Left renal cortex interstitium (tissue), 4 donors: ENCODE measurements at places on chromosomes 6 and 20. TPM values are rescaled to one million over a fixed set of nuclear protein-coding genes. Genes with fewer than 3 reads are reported as not detected.

DNA sequence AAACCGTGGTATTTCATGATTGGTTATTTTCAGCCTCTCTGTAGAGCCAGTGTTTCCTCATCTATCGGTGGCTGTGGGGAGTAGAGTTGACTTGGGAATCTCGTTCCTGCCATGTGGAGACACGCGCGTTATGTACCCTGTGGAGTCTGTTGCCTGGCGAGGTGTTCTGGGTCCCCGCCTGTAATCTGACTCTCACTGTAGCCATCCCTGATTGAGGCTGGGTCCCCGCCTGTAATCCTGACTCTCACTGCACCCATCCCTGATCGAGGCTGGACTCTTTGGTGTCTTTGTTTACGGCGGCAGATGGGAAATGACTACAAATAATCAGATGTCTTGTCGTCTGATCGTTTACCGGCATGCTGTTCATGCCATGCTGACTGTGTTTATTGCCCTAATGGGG is 153.9 kb downstream of the DTNBP1 start:
- DNase-seq, result no peak

- DNase-seq, result no peak
Observed at GRCh38 chr6:84581494-84582259, 182.7 kb downstream of the TBX18 start.

HLA-DMB gene
- 70.2 TPM for polyA plus RNA-seq

DNA sequence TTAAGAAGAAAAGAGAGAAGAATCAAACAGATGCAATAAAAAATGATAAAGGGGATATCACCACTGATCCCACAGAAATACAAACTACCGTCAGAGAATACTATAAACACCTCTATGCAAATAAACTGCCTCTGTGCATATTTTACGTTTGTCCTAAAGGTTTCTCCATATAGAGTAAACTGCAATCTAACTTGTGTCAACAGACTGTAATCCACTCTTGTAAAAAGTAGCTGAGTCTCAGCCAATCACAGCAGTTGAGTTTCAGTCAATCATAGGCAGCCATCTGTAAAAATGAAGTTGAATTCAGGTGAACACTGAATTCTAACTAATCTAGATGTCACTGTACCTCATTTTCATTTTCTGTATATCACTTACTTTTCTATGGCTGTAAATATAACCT is 112.2 kb upstream of the SYNCRIP start:
- DNase-seq, result no peak

DNA sequence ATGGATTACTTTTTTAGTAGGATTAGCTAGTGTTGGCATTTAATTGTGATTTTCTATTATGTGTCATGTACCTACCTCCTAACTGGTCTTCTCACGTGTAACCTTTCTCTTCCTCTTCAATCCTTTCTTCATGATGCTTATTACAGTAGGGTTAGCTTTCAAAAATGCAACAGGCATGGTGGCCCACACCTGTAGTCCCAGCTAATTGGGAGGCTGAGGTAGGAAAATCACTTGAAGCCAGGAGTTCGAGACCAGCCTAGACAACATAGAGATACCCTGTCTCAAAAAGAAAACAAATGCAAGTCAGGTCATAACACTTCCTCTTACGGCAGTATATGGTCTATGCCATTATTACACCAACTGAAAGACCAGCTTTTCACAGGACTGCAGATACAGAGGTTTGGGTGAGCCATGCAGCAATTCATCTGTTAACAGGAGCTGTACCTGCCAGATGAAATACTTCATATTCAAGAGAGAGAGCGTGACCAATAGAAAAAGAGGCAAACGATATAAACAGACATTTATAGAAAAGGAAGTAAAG is 195.0 kb downstream of the TMEM242 start:
- no peak for DNase-seq

TRIM10 gene
- polyA plus RNA-seq, result 0.29 TPM

DNA sequence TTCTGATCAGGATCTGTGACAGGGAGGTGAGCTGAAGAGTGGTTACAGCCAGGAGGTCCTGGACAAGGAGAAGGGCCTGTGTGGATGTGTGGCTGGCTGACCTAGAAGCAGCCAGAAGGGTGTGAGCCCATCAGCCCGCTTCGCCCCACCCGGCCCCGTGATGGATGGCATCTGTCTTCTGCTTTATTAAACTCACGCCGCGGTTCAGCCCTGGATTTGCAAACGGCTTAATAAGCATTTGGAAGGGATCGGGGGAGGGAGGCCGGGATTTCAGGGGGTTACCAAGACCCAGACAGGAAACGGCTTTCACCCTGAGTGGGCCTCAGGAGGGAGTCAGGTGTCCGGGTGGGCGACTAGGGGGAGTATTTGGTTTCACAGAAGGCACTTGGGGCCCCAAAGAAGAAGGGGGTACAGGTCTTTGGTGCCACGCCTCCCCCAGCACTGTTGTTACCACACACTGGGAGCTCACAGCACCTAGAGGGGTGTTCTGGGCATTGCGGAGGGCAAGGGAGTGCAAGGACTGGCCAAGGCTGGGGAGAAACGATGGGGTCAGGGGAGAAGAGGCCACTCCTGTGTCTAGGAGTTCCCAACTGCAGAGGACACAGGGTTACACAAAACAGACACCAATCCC is 53.8 kb upstream of the FOXP4 start:
- no peak for DNase-seq

- no peak for DNase-seq
Observed at GRCh38 chr6:41427642-41428335, 92.4 kb downstream of the NCR2 start.

MYLK2 gene
- 0.76 TPM for polyA plus RNA-seq

- no peak for DNase-seq
Observed at GRCh38 chr6:48764286-48765044, 653.5 kb upstream of the PTCHD4 start.

- DNase-seq, result no peak
Observed at GRCh38 chr20:50475681-50476292, 34.4 kb upstream of the PTPN1 start.

DNA sequence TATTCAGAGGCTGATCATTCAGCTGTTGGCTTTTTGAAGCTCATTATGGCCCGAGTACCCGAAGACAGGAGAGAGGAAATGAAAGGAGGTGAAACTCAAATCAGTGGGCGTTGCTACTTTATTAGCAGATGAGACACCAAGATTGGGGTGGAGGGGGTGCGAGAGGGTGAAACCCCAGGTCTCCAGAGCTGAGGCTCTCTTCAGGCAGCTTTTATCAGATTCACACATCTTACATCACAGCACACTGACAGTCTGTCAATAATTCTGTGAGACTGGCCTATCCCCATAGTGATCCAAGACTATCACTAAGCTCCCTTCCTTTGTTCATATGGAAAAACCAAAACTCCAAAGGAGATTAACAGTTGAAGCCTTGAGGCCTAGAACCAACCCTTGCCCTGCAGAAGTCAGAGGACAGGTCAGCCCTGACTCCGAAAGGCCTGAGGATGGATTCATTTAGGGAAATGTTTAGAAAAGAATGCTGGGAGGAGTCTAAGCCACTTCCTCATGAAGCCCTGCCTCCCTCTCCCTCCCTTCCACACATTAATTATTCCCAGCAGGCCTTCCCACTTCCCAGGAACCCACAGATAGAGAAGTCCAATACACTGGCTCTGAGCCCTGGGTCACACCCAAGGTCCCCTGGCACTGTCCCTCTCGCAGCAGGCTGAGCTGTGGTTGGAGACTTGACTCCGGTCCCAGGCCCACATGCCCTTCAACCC is 23.2 kb downstream of the TRERF1 start:
- DNase-seq, result no peak

DNA sequence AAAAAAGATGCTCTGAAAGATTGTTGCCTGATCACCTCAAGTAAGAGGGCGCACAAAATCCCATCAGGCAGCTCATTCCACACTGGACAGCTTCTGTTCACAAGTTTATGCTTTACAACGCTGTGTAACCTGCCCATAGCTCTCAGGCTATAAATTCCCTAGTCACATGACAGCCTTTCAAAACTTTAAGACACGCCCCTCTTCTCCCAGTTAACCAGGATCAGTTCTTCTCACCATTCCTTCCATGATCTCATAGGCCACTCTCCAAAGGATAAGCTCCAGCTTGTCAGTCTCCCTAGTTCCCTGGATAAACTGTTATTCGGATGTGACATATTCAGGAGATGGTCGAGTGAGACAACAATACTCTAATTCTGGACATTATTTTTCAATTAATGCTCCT is 15.0 kb downstream of the ADNP start:
- no peak for DNase-seq

TREM1 gene
- not detected for polyA plus RNA-seq
